Vagina (tissue), 2 donors: ENCODE measurements at places on chromosomes 7 and 10.

DNA sequence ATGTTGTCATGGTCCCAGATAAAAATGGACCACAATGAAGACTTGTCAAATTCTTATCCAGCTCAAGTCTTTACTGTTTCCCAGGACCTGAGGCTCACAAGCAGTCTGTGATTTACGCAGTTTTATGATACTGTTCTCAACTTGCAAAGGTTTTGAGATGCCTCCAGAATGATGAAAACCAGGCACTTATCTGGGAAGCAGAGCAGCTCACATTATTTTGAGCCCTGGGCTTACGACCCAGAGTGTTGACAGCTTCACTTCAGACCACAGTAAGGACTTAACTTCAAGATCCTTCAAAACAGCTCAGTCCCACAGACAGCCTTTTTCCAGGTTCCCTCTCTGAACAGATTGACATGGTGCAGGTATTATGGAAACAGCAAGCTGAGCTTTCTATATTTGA lies 236.1 kb downstream of the RNLS start:
- DNase-seq = no peak

DNA sequence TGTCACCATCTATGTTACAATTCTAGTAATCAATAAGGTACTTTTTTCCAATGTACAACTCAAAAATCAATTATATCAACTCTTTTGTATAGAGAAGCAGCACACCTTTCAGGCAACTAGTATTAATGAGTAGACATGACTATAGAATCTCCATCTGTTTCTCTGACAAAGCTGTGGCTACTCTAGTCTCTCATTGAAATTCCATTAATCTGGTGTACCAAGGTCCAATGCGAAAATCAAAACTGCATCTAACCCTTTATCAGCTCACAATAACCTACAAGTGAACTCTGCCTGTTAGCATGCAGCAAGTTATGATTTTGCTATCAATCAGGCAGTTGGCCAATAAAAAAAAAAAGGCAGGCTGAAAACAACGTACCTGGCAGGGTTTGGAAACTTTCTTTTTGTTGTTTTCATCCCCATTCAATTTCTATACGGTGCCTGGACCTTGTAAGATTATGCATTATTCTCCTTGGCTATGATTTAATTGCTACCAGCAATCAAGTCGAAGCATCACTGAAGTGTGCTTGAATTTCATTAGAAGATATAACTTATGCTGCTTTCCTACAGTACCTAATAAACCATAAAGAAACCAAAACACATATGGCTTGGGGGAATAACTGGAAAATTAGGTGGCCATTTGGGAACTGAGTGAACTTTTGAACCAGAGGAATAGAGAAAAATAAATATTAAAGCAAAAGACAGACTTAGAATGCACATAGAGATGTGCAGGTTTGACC lies 23.2 kb downstream of the SKAP2 start:
- DNase-seq = no peak

DNA sequence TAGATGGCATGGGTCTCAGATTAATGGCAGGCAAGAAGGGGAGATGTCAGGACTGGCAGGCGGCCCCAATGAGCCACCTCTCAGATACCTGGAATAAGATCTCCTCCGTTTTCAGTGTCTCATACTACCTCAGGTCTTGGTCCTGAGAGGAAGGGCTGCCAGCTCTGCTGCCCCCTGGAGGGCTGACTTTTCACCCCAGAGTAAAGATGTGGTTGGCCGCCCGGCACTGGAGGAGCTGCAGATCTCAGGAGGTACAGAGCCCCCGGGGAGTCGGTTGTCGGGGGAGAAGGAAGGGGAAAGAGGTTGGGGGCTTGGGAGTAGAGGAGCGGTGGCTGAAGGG lies 642 bp upstream of the COL13A1 start:
- no peak for DNase-seq

GRCh38 chr7:150945853-150946420 lies 32.2 kb downstream of the KCNH2 start:
- no peak for DNase-seq

- no peak for DNase-seq
These were observed 60.9 kb upstream of the LANCL2 start for GRCh38 chr7:55304018-55304762.

- DNase-seq = no peak
These were observed 809.1 kb downstream of the SORCS1 start for GRCh38 chr10:106355450-106355849.

DNA sequence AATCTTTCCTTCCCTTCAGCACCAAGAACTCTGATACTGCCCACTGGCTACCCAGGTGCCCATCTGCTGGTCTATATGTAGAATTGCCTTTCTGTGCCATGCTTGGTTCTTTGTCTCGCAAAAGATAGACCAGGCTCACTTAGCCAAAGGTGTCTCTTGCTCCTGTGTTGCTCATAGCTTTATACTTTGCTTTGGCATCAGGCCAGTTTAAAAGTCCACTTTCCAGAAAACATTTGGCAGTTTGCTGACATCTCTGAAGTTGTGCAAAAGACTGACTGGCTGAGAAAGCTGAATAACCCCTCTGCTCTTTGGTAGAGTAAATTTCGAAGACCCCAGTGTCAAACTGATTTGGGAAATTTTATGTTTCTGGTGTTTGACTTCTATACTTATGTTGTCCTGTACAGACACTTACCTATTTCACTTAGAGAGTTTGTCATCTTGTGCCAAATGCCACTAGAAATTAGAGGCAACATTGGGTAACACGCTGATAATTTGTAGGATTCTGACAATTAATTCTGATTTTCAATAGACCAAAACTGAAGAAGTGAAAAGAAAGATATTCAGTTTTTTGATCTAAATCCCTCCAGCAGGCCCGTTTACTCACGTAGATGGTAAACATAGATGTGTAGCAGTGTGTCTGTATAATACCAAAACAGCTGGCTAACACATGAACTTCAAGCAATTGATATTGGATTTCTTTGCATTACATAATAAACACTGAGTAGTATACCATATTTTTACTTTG lies 91.1 kb downstream of the CPED1 start:
- DNase-seq = no peak

GRCh38 chr7:30433082-30433481 lies 45.5 kb downstream of the NOD1 start:
- no peak for DNase-seq

DNA sequence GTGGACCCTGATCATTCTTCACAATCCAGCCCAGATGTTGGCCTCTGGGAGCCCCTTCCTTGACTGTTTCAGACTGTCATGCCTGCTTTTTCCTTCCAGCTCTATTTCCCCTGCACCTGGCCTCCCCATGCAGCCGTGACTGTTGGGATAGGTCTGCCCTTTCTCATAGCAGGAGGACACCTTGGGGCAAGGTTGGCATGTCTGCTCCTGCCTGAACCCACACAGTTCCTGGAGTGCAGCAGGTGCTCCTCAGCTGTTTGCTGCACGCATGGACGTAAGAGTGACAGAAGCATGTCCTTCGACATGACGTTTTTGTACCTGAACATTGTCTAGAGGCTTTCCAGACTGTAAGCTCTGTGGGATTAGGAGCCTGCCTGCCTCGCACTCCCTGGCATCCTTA lies 24.0 kb downstream of the POR start:
- no peak for DNase-seq

GRCh38 chr10:33279276-33279675 lies 55.2 kb downstream of the NRP1 start:
- DNase-seq = no peak

DNA sequence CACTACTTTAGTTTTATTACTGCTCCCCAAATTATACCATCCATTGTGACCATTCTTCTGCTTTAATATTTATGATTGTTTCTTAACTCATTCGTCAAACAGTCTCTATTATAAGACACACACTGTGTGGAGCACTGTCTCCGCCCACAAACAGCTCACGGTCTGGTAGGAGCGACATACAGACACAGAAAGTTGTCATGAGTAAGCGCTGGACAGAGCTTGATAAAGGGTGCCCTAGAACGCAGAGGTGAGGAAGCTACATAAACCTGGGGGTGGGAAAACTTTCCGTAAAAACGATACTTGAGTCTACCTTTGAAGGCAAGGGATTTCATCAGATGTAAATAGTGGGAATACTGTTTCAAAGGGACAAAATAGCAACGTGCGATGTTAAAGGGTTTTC lies 207.9 kb downstream of the PHF14 start:
- no peak for DNase-seq

GRCh38 chr10:14889318-14889717 lies 10.7 kb downstream of the SUV39H2 start:
- no peak for DNase-seq

DNA sequence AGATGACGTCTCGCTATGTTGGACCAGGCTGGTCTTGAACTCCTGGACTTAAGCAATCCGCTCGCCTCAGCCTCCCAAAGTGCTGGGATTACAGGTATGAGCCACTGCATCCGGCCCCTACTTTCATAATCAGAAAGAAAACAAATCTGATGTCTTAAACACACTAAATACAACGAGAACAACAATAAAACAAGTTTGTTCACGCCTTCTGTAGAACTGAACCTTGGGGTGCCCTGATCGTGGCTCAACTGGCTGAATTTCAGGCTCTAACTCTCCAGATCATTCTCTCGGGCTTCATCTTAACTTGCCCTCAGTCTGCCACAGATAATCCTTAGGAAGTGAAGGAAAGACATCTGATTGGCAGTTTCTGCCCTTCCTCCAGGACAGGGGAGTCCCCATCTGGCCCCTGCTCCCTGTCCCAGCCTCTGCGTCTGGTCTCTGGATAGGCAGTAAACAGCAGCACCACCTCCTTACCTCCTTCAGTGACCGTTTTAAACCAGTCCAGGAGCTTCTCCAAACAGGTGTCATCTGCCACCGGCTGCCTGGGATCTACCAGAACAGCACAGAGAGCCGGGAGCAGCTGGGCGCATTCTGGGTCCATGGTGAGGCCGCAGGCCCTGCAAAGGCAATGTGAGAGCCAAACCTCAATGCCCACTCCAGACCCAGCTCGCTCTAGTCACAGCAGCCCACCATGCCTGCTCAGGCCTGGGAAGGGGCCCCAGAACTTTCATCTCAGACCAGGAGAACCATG lies 1.3 kb downstream of the BRAT1 start:
- DNase-seq = no peak

- no peak for DNase-seq
These were observed 3.3 kb downstream of the AHR start for GRCh38 chr7:17301471-17302456.

DNA sequence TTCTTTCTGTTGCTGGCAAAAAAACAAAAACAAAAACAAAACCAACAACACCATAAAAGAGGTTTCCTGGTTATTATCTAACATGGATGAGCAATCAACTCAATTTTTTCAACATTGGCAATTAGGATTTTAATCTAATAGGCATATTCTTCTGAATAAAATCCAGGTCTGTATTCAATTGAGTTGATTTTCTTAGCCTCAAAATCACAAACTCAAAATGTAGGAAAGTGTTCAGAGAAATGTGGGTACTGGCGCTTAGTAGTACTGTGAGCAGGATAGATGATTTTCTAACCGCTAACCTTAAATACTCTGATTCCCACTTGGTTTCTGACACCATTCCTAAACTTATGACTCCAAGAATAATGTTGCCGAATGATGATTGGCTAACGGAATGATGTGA lies 5.6 kb downstream of the WNT16 start:
- no peak for DNase-seq

- no peak for DNase-seq
These were observed 51.1 kb downstream of the CYP26A1 start for GRCh38 chr10:93124580-93125318.

GRCh38 chr7:95318501-95319100 lies 5.7 kb downstream of the PON1 start:
- DNase-seq = no peak

- no peak for DNase-seq
These were observed 29.3 kb downstream of the RHOBTB1 start for GRCh38 chr10:60914690-60915141.

DNA sequence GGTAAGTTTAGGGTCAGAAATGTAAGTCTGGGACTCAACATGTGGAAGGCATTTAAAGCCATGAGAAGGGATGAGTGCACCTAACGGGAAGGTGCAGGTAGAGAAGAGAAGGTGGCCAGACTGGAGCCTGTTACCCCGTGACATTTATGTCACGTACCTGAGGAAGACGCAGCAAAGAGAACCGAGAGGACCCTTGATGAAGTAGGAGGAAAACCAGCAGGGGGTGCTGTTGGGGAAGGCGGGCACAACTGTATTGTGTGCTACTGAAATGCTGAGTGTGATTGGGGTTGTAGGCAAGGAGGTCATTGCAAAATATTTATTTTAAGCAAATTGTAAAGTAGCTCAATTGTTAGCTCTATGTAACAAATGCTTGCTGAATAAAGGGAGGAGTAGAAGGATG lies 338.2 kb upstream of the PRKCQ start:
- no peak for DNase-seq

DNA sequence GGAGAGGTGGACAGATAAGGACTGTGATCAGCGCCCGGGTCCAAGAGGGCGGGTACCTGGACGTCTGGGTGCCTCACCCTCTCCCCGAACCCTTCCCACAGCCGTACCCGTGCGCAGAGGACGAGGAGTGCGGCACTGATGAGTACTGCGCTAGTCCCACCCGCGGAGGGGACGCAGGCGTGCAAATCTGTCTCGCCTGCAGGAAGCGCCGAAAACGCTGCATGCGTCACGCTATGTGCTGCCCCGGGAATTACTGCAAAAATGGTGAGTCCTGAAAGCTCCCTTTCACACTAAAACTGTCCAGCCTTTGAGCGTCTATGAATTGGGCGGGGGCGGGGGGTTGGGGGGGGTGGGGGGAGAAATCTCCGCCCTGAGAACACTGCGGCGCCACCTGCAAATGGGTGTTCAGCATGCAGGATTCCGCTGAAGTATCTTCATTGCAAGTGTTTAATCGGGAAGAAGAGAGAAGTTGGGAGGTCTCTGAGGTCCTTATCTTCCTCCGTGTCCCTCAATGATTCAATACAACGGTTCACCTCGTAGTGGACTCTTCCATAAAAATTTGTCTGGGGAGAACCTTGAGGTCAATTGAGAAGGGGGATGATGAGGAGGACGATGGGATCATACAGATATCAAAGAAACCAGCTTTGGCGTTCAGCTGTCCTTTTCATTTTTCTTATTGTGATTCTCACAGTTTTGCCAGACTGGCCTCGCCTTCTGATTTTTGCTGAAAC lies 906 bp downstream of the DKK1 start:
- no peak for DNase-seq

DNA sequence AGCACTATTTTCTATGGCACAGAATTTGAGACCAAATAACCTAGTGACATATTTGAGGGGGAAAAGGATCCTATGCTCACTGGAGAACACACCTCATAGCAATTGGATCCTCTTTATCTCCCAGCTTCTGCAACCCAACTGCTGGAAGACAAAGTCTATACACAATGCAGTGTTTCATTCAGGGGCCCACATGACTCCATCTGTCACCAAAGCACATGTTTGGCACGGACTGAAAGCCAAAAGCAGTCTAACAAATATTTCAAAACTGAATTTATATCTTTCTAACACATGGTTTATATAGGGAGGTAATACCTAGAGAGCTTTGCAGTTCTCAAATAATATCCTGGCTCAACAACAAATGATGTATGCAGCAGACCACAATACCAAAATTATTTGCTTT lies 39.2 kb downstream of the ADAM12 start:
- DNase-seq = no peak

- no peak for DNase-seq
These were observed 7.5 kb downstream of the CALML3 start for GRCh38 chr10:5532307-5532605.
